Stimulated activated naive B cell treated with anti-CD40 and anti-IgM and Interleukin-4, amounts not matched to agents 10 μg/mL and 1 μg/mL and 100 μg/mL, for 72 hours (primary cell): ENCODE measurements at places on chromosomes 6 and 20.

- H3K4me1 ChIP-seq: peaks cover 6% of the 10 kb centered on the region
- no peaks in the 10 kb centered on the region for H3K27me3 ChIP-seq
- H3K4me3 ChIP-seq: no peak overlapping the region
- DNase-seq: no peak
- H3K27ac ChIP-seq: no peak overlapping the region
These were observed 180.3 kb upstream of the ZNF217 start for GRCh38 chr20:53773792-53774401.

DNA sequence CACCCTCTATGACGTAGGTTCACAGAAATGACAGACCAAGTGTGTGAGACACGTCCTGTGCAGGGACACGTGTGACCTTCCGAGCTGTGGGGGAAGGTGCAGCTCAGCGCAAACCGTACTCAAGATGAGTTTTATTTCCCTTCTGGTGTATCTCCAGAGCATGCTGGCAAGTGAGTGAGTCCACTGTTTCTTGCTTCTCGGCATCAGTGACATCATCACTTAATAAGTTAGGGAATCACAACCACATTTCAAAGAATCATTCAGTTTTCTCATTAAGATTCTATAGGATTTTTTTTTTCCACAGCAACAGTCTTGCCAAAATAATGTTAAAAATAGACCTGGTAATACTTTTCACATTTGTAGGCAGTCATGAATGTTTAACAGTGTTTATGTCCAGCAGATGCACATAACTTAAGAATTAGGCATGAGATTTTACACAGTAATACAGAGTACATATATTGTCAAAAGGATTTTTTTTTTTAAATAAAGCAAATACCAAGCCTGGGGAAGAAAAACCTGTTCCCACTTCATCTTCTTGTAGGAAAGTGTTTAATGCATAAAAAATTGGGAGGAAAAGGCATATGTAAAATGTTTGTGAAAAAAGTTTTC, 417.8 kb downstream of the CDC5L start:
- no peaks in the 10 kb centered on the region for H3K4me1 ChIP-seq
- no peak overlapping the region for H3K4me3 ChIP-seq
- no peak overlapping the region for H3K27ac ChIP-seq
- no peak for DNase-seq
- peaks cover 8% of the 10 kb centered on the region for H3K27me3 ChIP-seq

DNA sequence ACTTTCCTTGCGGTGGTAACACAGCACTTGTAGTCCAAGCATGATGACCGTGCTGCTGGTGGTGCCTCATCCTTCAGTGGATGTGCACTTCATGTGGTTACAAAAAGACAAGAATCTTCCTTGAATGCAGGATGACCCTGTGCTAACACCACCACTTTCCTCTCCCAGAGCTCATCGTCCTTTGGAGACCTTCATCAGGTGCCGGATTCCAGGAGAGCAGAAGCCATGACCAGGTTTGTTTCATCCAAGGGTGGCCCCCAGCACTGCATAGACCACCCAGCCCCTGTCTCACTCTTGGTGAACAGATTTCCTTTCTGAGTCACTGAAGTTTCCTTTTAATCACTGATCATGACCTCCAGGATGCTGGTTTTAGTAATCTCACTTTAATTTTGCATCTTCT, 101.2 kb upstream of the SYNDIG1 start:
- H3K36me3 ChIP-seq: no peaks in the 10 kb centered on the region
- no peak overlapping the region for H3K4me3 ChIP-seq
- H3K4me1 ChIP-seq: no peaks in the 10 kb centered on the region
- H3K27me3 ChIP-seq: no peaks in the 10 kb centered on the region
- H3K27ac ChIP-seq: no peak overlapping the region
- DNase-seq: no peak

DNA sequence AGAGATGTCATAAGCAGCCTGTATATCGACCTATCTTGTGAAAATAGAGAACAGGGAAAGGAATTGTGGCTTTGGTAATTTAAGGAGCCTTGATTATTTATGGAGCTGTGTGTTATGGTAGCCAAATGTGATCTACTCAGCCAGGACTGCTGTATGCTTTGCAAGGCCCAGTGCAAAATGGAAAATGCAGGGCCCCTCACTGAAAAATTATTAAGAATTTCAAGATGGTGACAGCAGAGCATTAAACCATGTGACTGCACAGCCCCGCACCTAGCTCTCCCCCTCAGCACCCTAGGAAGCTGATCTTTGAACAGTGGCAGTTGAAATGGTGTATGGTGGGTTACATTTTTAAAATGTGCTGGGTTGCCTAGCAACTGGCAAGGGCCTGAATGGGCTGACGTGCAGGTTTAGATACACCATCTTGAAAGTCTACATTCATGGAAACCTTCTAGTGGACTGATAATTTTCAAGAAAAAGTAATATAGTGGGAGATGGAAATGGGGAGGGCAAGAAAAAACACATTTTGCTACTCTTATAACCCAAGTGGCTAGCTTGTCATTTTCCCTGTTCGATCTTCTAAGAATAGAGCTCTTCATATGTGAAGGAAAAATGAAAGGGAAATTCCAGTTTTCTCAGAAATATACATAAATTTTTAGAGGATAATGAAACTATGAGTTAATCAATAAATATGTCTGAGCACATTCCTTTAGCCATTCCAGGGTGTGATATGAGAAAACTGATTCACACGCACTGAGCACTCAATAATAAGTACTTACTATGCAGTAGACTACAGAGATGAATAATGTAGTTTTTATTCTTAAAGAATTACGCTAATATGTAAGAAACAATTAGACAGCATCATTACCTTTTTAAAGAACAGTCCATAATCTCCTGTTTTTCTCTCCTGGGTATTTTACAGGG, 208.0 kb downstream of the ARHGAP18 start:
- no peaks in the 10 kb centered on the region for H3K36me3 ChIP-seq
- DNase-seq: no peak
- H3K4me1 ChIP-seq: peaks cover 18% of the 10 kb centered on the region
- H3K27me3 ChIP-seq: peaks cover 3% of the 10 kb centered on the region

- no peaks in the 10 kb centered on the region for H3K36me3 ChIP-seq
- no peak overlapping the region for H3K4me3 ChIP-seq
- H3K4me1 ChIP-seq: no peaks in the 10 kb centered on the region
- no peaks in the 10 kb centered on the region for H3K27me3 ChIP-seq
- H3K27ac ChIP-seq: no peak overlapping the region
- DNase-seq: no peak
These were observed 111.2 kb upstream of the PTCHD4 start for GRCh38 chr6:48222241-48222640.

DNA sequence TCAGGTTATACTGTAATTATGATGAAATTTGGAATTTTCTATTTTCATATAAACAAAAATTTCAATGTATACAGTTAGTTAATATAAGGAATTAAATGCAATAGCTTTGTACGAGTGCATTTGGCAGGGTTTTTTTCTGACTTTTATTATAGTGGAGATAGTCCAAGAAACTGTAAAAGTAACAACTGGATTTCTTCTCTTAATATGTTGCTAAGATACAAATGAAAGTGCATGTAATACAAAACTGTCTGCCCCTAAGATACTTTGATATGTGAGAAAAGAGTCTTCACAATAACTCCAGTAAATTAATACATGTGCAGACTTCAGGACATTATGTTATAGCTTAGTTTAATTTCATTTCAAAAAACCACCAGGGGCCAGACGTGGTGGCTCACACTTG, 721.4 kb downstream of the CBLN4 start:
- no peak overlapping the region for H3K4me3 ChIP-seq
- H3K27ac ChIP-seq: no peak overlapping the region
- no peaks in the 10 kb centered on the region for H3K36me3 ChIP-seq
- DNase-seq: no peak

- H3K36me3 ChIP-seq: no peaks in the 10 kb centered on the region
- no peak for DNase-seq
- peaks cover 5% of the 10 kb centered on the region for H3K4me1 ChIP-seq
- peaks cover 38% of the 10 kb centered on the region for H3K27me3 ChIP-seq
- H3K4me3 ChIP-seq: peak overlapping the region; percentile 65
These were observed 1.0 kb downstream of the SYNE1 start for GRCh38 chr6:152636021-152636608.

DNA sequence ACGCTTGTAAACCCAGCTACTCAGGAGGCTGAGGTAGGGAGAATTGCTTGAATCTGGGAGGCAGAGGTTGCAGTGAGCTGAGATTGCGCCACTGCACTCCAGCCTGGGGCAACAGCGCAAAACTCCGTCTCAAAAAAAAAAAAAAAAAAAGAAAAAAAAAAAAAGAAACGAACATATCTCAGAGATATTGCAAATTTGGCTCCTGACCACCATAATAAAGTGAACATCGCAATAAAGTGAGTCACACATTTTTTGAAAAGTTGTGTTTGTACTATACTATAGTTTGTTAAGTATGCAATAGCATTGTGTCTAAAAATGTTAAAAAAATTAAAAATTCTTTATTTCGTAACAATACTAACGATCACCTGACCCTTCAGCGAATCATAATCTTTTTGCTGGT, 13.3 kb downstream of the RSPH9 start:
- H3K4me3 ChIP-seq: no peak overlapping the region
- DNase-seq: no peak
- no peaks in the 10 kb centered on the region for H3K4me1 ChIP-seq
- H3K27me3 ChIP-seq: peaks cover 4% of the 10 kb centered on the region
- no peak overlapping the region for H3K27ac ChIP-seq

DNA sequence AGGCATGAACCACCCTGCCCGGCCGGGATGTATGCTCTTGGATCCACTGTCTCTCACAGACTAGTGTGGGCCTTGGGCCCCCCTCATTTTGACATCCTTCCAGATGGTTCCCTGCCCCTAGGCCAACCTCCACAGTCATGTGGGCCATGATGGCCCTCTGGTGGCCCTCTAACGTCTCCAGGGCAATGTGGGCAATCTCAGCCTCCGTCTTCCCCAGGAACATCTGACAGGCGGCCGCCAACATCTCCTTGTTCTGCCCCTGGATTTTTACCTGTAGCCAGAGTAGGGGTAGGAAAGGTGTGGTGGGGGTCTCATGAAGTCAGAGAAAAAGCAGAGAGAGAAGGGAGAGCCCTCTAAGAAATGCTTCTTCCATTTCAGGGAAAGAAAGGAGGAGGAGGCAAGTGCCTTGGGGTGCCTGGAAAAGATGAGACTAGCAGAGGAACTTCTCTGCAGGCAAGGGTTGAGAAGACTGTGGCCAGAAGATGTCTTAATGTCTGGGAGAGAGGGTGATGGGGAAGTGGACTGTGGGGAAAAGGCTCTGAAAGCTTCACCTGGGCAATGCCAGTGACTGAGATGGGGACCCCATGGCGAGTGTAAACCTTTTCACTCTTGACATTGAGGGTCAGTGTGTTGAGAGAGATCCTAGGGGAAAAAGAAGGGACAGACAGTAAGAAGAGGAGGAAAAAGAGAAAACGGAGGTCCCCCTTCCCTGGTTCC, 1.3 kb downstream of the FLOT1 start:
- H3K27ac ChIP-seq: peak overlapping the region; percentile 85
- peak overlapping the region; percentile 92 for H3K4me3 ChIP-seq
- no peaks in the 10 kb centered on the region for H3K27me3 ChIP-seq
- peaks cover 54% of the 10 kb centered on the region for H3K36me3 ChIP-seq

DNA sequence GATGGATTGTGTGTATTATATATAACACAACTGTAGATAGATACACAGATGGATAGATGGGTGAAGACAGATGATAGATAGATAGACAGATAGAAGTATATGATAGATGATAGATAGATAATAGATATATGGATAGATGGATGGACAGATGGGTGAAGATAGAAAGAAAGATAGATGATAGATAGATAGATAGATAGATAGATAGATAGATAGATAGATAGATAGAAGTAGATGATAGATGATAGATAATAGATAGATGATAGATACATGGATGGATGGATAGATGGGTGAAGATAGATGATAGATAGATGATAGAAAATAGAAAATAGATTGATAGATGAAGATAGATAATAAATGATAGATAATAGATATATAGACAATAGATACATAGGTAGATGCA, 83.3 kb downstream of the FOXF2 start:
- H3K4me1 ChIP-seq: peaks cover 10% of the 10 kb centered on the region
- no peak overlapping the region for H3K27ac ChIP-seq
- H3K27me3 ChIP-seq: peaks cover 37% of the 10 kb centered on the region
- no peaks in the 10 kb centered on the region for H3K36me3 ChIP-seq

GRCh38 chr20:62522748-62523396, 47.1 kb upstream of the GATA5 start:
- H3K4me3 ChIP-seq: no peak overlapping the region
- peaks cover 28% of the 10 kb centered on the region for H3K27me3 ChIP-seq

DNA sequence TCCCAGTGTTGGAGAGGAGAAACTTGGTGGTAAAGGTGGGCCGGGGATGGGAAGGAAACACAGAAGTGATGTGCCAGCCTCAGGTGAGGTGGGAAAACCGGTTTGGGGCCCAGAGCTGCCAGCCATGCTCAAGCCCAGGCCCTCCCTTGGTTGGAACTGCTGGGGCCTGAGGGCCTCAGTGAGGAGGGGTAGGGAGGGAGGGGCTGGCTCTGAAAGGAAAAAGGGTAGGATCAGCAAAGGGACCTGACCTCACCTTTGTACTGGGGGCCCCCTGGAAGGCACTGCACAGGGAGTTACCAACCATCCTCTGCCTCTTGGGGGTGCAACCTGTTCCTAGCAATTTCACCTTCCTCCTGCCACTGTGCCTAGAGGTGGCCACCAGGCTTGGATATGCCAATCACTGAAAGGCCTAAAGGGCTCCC, 1.8 kb upstream of the SPEF1 start:
- H3K4me1 ChIP-seq: peaks cover 65% of the 10 kb centered on the region
- peak overlapping the region; percentile 25 for H3K27ac ChIP-seq
- peaks cover 16% of the 10 kb centered on the region for H3K36me3 ChIP-seq
- no peak for DNase-seq
- H3K4me3 ChIP-seq: no peak overlapping the region

GRCh38 chr20:33082546-33082945, 3.1 kb downstream of the BPIFB4 start:
- no peak overlapping the region for H3K27ac ChIP-seq
- H3K27me3 ChIP-seq: peaks cover 6% of the 10 kb centered on the region
- no peaks in the 10 kb centered on the region for H3K36me3 ChIP-seq
- no peaks in the 10 kb centered on the region for H3K4me1 ChIP-seq

DNA sequence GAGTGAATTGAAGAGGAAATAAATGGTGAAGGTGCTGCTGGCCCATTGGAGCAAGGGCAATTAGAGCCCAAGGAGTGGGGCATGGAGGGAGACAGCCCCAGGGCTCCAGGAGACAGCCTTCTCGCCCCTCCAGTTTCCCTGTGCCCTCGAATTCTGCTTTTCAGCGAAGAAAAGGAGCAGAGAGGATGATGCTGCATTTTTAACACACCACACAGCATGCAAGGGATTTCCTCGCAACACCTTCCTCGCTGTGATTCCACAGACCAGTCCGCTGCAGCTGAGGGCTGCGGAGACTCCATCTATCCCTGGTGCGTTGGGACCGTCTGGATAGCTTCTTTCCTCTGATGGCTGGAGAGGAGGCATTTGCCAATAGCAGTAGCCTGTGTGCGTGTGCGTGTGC, 41.7 kb downstream of the PTCHD4 start:
- H3K27ac ChIP-seq: no peak overlapping the region
- no peak for DNase-seq

GRCh38 chr6:86723729-86724128, 213.6 kb upstream of the HTR1E start:
- H3K4me1 ChIP-seq: no peaks in the 10 kb centered on the region
- no peaks in the 10 kb centered on the region for H3K36me3 ChIP-seq
- no peak overlapping the region for H3K27ac ChIP-seq
- DNase-seq: no peak
- no peak overlapping the region for H3K4me3 ChIP-seq

- peaks cover 51% of the 10 kb centered on the region for H3K27me3 ChIP-seq
- no peaks in the 10 kb centered on the region for H3K36me3 ChIP-seq
- DNase-seq: no peak
- H3K27ac ChIP-seq: no peak overlapping the region
- peak overlapping the region; percentile 30 for H3K4me3 ChIP-seq
- H3K4me1 ChIP-seq: peaks cover 14% of the 10 kb centered on the region
These were observed 141.1 kb upstream of the AFDN start for GRCh38 chr6:167685654-167686053.
